ELR (cell line): ENCODE measurements at places on chromosomes 6 and 20.
A peak's percentile ranks its signal among the peaks of the same experiment; 100 is the strongest.

GRCh38 chr20:34938466-34939163, 17.0 kb downstream of the GSS start:
- DNase-seq, result no peak

GRCh38 chr6:131937226-131937625, 13.9 kb downstream of the CCN2 start:
- DNase-seq, result no peak

- DNase-seq, result no peak
These were observed 102.5 kb upstream of the SPACA1 start for GRCh38 chr6:87945181-87945580.

- peak; percentile 65 for DNase-seq
These were observed at the start of gene GRIK2 for GRCh38 chr6:101393251-101393828. Gene GRIK2, plus strand, starts transcription at chr6:101393708.

DNA sequence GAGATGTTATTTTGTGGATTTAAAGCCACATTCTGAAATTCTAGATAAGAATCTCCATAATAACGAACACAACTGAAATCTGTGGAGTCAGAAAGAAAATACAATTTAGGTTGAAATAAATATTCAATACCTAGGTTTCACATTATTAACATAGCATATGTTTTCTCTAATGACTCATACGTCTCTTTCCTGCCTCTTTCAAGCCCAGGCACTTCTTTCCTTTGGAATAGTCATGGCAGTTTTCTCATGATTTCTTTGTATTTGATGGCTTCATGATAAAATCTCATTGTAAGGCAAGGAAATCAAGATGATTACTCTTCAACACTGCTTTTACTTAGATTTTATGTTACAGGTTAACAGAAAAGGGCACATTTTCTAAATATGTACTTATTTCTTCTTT, 803.7 kb downstream of the PHF3 start:
- DNase-seq, result no peak

- no peak for DNase-seq
These were observed 37.9 kb upstream of the IRAK1BP1 start for GRCh38 chr6:78829407-78829806.

DNA sequence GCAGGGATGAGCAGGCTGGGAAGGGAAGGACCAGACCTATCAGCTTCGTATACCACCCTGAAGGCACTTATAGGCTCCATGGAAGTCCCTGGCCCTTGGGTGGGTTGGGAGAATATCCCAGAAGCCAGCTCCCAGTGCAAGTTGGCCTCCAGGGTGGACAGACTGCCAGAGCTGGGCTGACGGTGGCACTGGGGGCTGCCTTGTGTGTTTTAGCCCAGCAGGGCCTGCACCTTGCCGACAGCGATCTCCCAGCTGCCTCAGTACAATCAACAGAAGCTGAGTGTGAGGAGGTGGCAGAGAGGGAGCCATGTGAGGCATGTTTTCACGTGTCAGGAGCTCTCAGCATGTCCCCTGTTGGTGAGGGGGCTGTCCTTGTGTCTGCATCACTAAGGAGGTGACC, 159.5 kb downstream of the VEGFA start:
- no peak for DNase-seq

DNA sequence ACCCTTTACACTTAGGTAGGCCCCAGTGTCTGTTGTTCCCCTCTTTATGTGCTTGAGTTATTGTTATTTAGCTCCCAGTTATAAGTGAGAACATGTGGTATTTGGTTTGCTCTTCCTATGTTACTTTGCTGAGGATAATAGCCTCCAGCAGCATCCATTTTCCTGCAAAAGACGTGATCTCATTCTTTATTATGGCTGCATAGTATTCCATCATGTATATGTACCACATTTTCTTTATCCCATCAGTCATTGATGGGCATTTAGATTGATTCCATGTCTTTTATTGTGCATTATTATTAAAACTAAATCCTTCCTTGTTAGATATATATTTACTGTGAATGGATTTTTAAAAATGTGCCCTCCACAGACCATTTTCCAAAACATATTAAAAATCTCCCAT, 1137.3 kb upstream of the ADGRB3 start:
- no peak for DNase-seq

GRCh38 chr6:113645576-113645970, 211.6 kb upstream of the MARCKS start:
- DNase-seq, result peak; percentile 96

GRCh38 chr20:22729180-22729579, 144.8 kb upstream of the FOXA2 start:
- peak; percentile 37 for DNase-seq

DNA sequence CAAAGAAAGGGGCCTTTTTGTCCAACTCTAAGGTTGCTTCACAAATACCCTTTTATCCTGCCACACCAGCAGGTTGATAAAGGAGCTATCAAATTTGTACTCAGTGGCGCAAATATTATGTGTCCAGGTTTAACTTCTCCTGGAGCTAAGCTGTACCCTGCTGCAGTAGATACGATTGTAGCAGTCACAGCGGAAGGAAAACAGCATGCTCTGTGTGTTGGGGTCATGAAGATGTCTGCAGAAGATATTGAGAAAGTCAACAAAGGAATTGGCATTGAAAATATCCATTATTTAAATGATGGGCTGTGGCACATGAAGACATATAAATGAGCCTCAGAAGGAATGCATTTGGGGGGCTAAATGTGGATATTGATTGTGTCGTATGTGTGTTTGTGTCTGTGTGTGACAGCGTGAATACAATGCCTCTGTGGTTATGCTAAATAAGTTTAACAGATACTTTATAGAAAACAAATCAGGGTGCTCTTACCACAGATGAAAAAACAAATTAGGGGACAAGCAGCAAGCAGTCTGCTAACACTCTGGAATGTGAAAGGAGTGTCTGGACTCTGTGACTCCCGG, 33.6 kb downstream of the HM13 start:
- no peak for DNase-seq

DNA sequence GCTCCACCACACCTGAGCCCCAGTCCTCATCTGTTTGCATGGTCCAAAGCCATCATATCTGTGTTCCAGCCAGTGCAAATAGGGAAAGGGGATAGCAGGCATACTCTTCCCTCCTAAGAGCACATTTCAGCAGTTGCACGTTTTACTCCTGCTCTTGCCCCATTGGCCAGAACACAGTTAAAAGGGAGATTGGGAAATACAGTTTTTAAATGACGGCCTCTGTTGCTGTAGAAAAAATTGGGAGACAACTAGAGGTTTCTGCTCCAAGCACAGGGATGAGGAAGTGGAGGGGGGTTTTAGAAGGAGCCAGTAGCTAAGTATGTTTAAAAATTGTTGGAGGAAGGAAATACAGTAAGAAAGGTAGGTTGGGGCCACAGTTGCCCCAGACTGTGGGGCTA, 14.6 kb upstream of the STK35 start:
- no peak for DNase-seq

GRCh38 chr20:22248051-22248667, 336.2 kb downstream of the FOXA2 start:
- DNase-seq, result no peak

DNA sequence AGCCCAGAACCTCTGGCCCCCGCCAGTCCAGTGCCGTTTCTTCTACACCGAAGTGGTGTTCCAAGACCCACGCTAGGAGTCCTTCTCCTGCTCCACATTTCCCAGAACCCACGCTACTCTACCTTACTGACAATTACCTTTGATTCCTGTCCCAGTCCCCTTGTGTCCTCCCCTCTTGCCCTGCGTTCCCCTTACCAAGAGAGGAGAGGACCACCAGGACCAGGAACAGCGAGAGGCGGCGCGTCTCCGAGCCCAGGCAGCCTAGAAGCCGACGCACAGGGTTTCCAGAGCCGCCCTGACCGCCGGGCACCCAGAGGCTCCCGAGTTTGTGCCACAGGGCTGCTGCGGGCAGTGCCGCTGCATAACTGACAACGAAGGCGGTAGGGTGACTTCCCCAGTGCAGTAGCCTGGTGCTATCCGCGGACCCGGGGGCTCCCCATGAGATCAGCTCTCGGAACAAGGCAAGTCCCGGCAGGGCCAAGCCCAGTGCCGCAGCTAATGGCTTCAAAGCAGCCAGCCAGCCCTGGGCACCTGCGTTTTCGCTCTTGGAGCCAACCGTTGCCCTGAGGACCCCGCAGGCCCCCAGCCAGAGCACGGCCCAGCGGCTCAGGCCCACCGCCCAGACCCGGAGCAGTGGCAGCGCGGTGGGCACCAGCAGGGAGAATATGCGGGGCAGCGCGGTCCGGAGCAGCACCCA, 512 bp downstream of the TAP1 start:
- DNase-seq, result peak; percentile 62

DNA sequence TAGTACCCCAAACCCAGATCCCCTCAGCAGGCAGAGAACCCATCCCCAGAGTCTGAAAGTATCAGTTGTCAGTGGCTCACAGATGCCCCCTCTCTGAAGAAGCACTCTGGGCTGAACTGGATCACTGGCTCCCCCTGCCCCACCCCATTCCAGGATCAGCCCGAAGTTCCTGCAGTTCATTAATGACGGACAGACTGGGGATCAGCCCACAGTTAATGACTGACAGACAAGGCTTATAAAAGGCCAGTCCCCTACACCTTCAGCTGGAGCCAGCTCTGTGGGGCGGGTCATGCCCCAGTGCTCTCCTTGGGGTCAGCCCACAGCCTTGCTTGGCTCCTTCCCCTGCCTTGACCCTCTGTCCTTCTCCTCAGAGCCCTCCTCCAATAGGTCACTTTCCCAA, 21.7 kb downstream of the KIAA1755 start:
- DNase-seq, result no peak
